NCI-H69 (cell line): ENCODE measurements at places on chromosomes 2 and 18.
A peak's percentile ranks its signal among the peaks of the same experiment; 100 is the strongest.

- DNase-seq: no peak
Observed at GRCh38 chr2:161031511-161031910, 128.7 kb upstream of the TANK start.

GRCh38 chr2:185979546-185980071 lies 241.0 kb downstream of the FSIP2 start:
- peak; percentile 23 for DNase-seq

- DNase-seq: no peak
Observed at GRCh38 chr2:233990261-233990798, 60.2 kb upstream of the SPP2 start.

DNA sequence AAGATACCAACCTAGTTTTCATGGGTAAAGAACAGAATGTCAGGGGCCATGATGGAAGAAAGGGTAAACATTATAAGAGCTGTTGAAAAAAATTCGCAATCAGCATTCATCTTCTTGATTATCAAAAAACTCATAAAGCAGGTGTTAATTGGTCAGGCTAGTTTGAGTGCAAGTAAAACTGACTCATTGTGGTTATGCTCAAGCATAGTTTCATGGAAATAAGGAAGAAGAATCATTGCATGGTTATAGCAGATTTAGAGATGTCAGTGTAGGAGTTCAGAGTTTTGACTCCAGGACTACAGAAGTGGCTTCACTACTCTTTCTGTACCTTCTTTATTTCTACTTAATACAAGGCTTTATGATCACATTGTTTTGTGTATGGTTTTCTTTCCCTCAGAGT lies 26.9 kb upstream of the CDH19 start:
- no peak for DNase-seq

DNA sequence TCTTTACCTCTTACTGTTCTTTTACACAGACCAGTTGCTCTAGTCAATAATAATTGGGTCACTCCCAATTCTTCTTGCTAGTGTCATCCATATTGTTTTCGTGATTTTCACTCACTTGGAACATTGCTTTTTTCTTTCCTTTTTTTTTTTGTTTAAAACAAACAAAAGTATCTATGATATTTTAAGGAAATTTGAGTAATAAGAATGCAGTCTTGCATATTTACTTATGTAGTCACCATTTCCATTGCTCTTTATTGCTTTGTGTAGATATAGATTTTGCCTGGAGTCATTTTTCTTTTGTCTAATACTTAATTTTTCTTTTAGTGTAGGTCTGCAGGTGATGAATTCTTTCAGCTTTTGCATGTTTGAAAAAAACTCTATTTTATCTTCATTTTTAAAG lies 71.9 kb downstream of the WDR7 start:
- no peak for DNase-seq

- DNase-seq: peak; percentile 59
Observed at GRCh38 chr18:40292985-40293710, 1661.9 kb upstream of the PIK3C3 start.

GRCh38 chr2:124026503-124026902 lies 1.4 kb downstream of the CNTNAP5 start:
- DNase-seq: no peak

GRCh38 chr2:143229952-143230351 lies 100.7 kb downstream of the ARHGAP15 start:
- no peak for DNase-seq

DNA sequence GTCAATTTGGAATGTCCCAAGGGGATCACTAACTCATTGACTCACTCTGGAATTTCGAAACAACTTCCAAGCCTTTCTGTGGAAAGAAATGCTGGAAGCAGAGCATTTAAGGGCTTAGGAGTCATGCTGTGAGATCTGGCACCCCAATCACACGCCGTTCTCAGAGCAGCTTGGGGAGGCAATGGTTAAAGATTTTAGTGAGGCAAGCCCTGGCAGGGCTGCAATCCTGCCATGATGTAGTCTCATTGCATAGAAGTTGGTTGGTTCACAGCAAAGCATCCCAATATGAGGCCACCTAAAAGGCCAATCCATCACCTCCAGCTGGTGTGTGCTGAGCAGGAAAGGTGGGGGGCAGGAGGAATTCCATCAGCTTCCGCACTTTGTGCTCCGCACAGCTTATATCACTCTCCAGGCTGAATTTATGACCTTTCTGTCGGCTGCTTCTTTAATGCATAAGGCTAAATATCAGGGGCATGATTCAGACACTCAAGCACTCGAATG lies 1043.9 kb upstream of the POU3F3 start:
- DNase-seq: no peak

- no peak for DNase-seq
Observed at GRCh38 chr18:13237641-13238040, 19.1 kb downstream of the LDLRAD4 start.

- peak; percentile 71 for DNase-seq
Observed at GRCh38 chr2:20225294-20226151, 593 bp upstream of the SDC1 start.

DNA sequence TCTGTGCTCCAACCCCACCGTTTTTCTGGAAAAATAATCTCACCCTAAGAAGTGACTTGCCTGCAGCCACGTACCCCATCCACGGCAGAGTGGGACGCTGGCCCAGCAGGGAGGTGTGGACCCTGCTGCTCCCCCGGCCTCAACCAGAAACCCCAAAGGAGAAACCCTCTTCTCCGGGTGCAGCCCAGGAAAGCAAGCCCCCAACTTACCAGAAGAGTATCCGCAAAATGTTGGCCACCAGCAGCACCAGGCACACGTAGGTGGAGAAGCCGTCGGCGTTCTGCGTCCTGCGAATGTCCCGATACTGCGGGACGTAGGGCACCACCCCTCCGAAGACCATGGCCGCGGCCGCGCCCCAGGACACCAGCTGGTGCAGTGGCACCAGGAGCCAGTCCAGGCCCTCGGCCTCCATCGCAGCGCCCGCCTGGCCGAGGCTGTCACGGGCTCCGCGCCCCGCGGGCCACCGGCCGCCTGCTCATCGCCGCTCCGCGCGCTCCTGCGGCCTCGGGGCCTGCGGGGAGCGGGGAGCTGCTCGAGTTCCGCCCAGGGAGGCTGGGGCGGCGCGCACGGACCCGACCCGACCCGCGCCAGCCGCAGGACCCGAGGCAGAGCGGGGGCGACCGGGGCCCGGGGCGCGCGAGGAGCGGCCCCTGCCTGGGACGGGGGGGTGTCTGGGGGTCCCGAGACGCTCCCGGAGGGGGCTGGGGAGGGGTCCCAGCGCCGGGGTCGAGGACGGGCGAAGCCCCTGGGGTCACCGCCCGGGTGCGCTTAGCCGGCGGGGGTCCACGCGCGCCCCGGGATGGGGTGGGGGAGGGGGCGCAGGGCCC lies 725 bp downstream of the SLC66A2 start:
- DNase-seq: peak; percentile 69

DNA sequence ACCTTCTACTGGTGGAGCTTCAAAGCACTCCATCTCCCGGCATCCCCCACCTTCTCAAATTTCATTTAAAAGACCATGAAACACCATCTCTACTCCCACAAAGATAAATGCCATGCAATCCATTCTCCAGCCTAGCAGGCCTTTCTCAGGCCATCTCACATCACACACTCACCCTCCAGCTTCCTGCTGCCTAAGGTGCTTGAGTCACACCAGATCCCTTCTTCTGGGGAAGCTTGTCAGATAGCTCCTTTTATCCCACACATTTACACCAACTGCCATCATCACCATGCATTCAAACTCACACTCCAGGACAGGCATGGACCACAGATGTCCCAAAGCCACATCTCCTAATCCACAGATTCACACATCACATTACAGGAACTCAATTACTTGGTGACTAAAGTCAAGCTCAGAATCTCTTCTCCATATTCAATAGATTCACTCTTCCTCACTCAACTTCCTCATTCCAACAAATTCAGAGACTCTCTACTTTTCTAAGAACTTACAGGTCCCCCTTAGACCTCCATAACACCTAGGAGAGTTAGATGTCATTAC lies 292.5 kb downstream of the TNS1 start:
- DNase-seq: no peak

- no peak for DNase-seq
Observed at GRCh38 chr18:39675368-39675767, 2109.8 kb upstream of the CELF4 start.

DNA sequence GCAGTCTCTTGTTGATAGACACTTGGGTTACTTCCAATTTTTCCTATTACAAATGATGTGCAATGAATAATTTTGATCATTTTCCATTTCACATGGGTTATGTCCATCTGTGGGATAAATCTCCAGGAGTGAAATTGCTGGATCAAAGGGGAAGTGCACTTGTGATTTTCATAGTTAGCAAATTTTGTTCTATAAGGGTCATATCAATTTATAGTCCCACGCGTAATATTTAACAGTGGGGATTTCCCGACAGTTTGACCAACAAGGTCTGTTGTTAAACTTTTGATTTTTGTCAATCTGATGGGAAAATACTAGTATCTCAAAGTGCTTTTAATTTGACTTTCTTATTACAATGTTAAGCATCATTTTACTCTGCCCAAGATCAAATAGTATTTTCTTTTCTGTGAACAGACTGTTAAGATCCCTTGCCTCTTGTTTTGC lies 8.3 kb downstream of the IL1B start:
- no peak for DNase-seq

DNA sequence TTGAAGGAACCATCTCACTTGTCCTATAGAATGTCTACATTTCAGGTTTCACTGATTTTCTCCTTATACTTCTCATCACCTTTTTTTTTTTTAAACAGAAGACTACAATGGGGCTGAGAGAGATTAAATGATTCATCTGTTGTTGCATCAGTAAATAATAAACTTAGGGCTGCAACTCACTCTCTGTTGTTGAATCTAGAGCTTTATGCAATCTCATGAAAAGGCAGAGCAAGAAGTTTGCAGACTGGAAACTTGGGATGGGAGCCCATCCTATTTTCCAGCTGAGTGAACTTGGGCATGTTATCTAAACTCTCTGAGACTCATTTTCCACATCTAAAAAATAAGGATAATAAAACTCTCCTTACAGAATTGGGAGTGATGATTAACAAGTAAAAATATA lies 58.4 kb downstream of the PDE1A start:
- DNase-seq: no peak

DNA sequence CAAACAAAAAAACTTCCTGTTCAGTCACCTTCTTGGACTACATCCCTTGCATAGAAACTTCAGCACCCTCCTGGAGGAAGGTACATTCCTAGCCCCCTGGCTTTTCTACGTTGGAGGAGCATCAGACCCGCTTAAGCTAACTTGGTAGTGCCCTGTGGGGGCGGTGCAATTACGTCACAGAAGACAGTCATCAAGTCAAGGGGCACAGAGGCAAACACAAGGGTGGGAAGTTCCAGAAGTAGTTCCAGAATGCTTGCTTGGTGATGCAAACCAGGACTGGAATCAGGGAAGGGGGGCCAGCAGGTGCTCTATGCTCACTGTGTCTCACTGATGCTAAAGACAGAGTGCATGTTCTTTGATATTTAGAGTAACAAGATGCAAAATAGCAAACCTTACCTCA lies 15.2 kb upstream of the AGFG1 start:
- DNase-seq: no peak

GRCh38 chr18:59823596-59824195 lies 76.1 kb upstream of the PMAIP1 start:
- DNase-seq: peak; percentile 96

DNA sequence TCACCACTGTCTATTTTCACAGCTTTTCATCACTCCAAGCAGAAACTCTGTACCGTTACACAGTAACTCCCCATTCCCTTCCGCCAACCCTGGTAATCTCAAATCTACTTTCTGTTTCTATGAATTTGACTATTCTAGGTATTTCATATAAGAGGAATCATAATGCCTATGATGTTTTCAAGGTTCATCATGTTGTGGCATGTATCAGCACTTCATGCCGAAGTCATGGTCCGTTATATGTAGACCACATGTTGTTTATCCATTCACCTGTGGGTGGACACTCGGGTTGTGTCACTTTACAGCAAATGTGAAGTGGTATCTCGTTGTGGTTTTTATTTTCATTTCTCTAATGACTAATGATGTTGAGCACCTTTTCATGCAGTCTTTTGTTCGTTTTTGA lies 21.6 kb downstream of the CPSF3 start:
- no peak for DNase-seq

- DNase-seq: peak; percentile 79
Observed at GRCh38 chr2:134460583-134460998, 206.7 kb downstream of the MGAT5 start.

DNA sequence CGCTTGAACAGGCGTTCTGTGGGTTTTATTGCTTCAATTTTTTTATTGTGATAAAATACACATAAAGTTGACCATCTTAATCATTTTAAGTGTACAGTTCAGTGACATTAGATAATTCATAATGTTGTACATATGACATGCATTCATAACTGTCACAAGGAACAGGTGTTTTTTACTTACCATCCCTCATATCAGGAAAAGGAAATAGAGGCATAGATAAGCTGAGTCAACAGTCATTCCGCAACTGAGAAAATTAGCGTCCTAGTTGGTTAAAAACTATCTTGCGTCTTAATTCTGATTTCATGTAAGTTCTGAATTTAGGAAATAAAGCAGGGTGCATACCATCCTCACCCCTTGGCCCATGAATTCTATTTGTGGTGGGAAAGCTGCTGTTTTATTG lies 36.5 kb downstream of the PLB1 start:
- DNase-seq: no peak

GRCh38 chr2:120421126-120421829 lies 75.3 kb downstream of the INHBB start:
- no peak for DNase-seq

GRCh38 chr2:29053223-29053622 lies 21.1 kb downstream of the PCARE start:
- peak; percentile 65 for DNase-seq

DNA sequence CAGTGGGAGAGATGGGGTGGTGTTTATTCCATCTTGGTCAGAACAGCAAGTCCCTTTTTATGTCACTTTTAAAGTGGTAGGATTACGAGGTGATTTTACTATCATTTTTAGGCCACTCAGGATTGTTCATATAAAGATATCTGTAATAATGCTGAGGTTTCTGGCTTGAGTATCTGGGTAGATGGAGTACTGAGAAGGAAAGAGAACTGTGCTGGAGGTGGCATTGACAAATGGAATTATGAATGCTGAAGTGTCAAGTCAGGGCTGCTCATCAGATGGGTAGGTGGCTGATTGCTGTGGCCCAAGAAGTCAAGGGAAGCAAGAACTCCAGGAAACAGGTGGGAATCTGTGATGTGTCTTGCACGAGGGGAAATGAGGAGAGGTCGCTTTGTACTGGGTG lies 85.3 kb upstream of the MGAT4A start:
- no peak for DNase-seq

DNA sequence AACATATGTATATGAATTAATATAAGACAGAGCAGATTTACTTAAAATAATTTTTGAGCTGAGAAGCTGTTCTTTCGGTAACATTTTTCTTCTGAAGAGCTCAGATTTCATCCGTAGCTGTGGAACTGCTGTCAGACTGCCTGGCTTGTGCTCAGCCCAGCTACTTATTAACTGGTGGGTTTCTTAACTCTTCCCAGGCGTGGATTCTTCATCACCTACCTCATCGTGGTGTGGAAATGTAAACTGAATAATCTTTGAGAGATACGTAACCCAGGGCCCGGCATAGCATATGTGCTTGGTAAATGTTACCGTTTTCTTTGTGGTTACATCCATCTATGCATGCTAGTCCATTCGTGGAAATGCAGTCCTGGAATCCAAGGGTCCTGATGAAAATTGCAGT lies 145.0 kb downstream of the MCFD2 start:
- no peak for DNase-seq
